Activated CD4-positive, alpha-beta T cell treated with anti-CD3 and anti-CD28 coated beads, Interleukin-2, amount 50 U/mL, for 4 hours (primary cell): ENCODE measurements at places on chromosomes 16 and 17.

GRCh38 chr17:11121341-11121985, 119.5 kb upstream of the SHISA6 start:
- DNase-seq = no peak

DNA sequence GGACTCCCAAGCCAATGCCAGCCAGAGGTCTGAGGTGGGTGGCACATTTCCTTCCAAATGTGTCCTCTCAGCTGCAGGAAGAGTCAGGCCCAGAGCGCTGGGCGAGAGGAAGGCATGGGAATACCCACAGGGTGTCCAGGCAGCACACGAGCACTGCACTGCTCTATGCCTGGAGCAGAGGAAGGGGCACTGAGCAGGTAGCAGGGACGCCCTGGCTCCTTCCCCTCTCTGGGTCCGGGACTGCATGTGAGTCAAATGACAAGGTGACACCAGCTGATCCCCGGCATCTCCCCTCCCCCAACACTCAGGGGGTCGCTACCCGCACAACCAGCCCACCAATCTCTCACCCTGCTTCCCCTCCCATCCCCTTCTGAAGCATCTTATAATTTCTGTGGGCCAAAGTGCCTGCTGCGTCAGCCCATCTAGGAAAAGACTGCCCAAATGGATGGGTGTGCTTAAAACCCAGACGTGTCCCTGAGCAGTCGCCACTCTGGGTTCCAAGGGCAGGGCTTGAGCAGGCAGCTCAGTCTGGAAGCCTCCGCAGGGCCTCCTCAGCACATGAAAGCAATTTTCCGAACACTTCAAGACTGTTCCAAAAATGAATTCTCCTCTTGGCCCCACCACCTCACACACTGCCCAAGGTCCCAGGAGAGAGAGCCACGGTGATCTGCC, 12.0 kb upstream of the BCAR1 start:
- DNase-seq = no peak

GRCh38 chr17:80379348-80379747, 35.6 kb upstream of the ENDOV start:
- DNase-seq = no peak

GRCh38 chr16:26963109-26963508, 103.6 kb upstream of the C16orf82 start:
- no peak for DNase-seq

DNA sequence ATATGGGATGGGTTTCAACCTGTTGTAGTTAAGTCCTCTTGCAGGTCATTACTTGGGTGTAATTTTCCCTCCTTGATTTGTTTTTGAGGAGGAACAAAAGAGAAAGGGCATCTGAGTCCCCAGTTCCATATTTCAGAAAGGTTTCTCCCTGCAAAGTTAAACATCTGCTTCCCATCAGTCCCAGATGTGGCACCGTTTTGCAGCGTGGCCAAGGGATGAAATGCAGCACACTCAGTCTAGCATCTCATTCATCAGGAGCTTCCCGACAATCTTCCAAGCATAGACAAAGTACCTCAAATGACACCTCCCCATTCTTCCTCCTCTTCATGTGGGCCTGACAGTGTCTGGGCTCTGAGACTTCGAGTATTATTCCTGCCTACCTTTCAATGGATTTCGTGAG, 363.7 kb upstream of the SOX9 start:
- no peak for DNase-seq

GRCh38 chr16:29820271-29820701, at the start of gene MVP:
Gene MVP, plus strand, starts transcription at chr16:29820462. Its CDS starts 10,088 bp downstream, at chr16:29830550.
- DNase-seq = peak; percentile 40

GRCh38 chr17:7633093-7633492, 3.2 kb downstream of the SHBG start:
- DNase-seq = no peak

DNA sequence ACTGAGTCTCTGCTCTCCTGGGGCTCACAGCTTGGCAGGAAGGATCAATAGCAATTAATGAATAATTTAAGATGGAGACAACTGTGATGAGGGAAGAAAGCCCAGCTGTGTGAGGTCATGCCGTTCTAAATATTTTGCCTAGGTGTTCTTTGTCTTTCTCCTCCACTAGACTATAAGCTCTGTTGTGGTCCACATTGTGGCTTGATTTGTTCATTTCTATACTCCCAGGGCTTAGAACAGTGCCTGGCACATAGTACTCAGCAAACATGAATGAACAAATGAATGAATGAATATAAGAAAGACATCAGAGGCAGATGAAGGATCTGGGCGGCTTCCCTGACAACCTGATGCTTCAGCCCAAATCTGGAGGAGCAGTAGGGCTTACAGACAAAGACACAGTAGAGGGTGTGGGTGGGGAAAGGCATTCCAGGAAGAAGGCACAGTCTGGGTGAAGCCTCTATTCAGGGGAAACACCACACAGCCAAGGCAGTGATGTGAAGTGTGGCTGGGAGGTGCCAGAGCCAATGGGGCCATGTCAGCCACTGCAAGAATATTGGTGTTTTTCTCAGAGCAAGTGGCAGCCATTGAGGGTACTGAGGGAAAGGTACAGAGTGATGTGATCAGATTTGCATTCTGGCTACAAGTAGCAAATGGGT, 8.3 kb downstream of the CDH13 start:
- no peak for DNase-seq

GRCh38 chr17:75842963-75843576, 1.1 kb downstream of the UNC13D start:
- DNase-seq = no peak

DNA sequence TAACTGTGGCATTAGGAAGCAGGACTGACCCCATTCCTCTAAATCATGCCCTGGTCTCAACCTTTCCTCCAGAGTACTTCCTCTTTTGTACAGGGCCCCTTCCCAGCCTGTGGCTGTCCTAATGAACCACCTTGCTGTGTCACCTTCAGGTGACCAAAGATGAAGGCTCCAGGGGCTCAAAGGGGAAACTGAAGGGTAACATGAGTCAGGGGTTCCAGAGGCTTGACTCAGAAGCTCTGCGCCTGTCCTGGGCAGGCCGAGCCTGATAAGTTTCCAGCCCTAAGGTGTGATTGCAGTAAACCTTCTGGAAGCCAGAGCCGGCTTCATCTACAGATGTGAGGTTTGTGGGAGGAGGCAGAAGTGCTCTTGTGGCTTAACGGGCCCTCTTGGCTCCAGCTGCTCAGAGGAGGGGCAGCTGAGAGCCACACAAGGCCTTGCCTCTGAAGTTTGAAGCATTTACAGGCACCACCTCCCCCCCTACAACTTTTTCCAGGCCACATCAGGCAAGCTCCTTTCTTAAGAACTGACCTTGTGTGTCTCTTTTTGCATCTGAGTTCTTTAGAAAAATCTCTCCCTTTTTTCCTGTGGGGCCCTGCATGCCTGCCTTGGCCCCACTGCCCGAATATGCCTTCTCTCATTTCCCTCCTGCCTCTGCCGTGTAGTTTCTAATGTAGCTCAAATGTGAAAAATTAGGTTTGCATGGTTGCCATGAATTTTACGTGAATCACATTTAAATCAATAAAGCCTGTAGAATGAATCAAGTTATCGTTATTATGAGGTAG, 149.9 kb downstream of the CLEC16A start:
- peak; percentile 66 for DNase-seq

- no peak for DNase-seq
Observed at GRCh38 chr16:68760671-68761275, 23.7 kb downstream of the CDH1 start.

- no peak for DNase-seq
Observed at GRCh38 chr17:10119203-10120108, 79.0 kb downstream of the GAS7 start.

GRCh38 chr17:64148017-64148631, 18.2 kb upstream of the ERN1 start:
- DNase-seq = no peak

DNA sequence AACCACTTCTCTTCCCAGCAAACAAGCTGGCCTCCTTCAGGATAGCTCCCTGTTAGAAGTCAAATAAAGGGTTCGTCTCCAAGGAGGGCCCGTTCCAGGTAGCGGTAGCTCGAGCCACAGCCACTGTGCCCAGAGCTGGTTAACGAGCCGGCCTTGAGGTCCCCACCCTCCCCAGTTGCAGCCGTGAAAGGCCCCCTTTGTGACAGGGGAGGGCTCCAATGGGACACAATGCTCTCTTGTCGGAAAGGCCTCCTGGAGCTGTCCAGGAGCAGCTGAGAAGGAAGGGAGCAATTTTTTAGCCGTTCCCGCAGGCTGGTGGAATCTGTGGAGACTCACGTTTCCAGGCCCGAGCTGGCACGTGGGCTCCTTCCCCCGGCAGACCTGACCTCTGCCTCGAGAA, 29.9 kb upstream of the FOXF1 start:
- DNase-seq = no peak

- peak; percentile 58 for DNase-seq
Observed at GRCh38 chr17:16419074-16419928, 3.9 kb downstream of the TRPV2 start.

- no peak for DNase-seq
Observed at GRCh38 chr16:49356728-49357488, 16.7 kb upstream of the C16orf78 start.

DNA sequence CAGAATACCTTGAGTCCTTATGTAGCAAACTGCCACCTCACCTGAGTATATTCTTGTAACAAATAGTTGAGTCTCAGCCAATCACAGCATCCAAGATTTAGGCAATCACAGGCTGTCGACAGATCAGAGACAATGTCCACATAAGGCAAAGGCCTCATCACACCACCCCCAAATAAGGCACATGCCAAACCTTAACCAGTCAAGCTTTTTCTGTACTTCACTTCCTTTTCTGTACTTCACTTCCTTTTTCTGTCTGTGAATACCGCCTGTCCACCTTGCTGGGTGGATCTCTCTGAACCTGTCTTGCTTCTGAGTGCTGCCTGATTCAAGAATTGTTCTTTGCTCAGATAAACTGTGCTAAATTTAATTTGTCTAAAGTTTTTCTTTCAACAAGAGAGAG, 210.4 kb upstream of the N4BP1 start:
- no peak for DNase-seq

GRCh38 chr17:1813088-1813487, 16.6 kb downstream of the SMYD4 start:
- DNase-seq = no peak

DNA sequence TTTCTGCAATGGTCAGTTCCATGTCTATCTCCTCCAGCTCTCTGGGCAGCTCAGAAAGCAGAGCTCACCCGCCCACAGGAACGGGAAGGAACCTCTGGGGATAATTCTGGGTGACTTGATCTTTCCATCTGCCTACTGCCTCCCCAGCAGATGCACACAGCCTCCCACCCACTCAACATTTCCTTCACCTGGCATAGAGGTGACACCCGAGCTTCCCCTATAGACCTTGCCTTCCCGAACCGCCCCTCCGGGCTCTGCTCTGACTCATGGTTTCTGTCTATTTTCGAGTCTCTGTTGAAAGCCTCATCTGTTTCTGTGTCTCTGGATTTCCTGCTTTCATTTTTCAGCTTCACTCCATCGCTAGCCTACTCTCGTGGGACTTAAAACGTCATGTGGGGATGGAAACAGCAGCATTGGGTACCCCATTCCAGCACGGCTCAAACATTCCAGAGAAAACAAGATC, 11.4 kb downstream of the GGA3 start:
- DNase-seq = peak; percentile 85

DNA sequence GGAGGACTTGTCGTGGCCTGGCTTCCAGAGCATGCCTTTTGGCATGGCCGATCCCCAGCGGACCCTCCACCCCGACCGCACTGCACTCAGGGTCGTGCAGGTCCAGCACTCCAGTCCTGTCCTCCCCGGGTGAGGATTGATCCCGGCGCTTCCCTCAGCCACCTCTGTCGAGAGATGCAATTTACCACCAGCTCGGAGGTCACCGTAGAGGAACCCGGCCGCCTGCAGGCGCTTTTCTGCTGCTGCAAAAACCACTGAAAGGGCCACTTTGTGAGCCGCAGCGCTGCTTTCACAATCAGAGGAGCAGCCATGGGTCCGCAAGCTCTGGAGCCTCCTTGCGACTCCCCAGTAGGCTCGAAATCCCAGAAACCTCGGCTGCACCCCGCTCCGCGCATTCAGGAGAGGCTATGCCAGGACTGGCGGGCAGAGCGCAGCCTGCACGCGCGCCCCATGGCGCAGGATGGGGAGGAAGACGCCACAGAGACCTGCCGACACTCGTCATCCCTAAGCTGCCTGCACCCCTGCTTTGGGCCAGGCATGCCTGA, 134.2 kb downstream of the HS3ST2 start:
- no peak for DNase-seq

DNA sequence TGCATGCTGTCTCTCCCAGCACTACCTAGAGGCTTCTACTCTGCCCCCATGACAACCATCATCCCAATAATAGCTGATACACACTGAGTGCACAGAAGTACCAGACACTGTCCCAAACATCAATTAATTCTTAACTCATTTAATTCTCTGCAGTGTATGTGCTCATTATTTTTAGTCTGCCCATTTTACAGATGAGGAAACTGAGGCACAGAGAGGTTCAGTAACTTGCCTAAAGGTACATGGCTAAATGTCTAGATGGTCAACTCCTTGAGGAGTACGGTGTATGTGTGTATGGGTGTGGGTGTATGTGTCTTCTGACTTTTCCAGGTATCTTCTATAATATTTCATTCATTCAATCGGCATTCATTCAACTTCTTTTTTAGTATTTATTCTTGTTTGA, 407.9 kb downstream of the SOX9 start:
- no peak for DNase-seq

DNA sequence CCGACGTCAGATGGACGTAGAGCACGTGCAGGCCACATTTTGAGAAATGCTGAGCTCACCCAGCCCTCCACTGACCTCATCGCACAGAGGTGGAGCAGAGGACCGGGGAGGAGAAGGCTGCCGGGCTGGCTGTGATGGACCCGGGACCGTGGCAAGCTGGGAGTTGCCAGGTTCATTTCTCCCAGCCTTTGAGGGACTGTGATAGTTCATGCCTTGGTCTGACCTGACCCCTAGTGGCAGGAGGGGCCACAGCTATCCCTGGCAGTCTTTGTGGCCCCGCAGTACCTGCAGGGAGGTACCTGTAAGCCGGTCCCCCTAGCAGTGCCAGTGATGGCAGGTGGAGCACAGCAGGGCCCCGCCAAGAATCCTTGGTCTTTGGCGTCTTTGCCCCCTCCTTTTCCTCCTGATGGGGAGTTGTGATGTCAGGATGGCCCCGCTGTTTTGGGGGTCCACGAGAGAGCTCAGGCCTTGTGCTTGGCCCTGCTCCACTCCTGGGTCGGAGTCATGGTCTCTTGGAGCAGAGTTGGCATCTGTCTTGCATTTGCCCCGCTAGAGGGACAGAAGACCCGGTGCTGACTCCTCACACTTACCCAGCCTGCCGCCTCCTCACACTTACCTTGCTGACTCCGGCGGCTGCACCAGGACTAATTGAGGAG, 50.4 kb downstream of the OR1D5 start:
- DNase-seq = peak; percentile 41

- DNase-seq = no peak
Observed at GRCh38 chr17:64357191-64357981, 33.3 kb downstream of the PECAM1 start.

- no peak for DNase-seq
Observed at GRCh38 chr17:70920416-70920815, 751.1 kb downstream of the KCNJ2 start.

DNA sequence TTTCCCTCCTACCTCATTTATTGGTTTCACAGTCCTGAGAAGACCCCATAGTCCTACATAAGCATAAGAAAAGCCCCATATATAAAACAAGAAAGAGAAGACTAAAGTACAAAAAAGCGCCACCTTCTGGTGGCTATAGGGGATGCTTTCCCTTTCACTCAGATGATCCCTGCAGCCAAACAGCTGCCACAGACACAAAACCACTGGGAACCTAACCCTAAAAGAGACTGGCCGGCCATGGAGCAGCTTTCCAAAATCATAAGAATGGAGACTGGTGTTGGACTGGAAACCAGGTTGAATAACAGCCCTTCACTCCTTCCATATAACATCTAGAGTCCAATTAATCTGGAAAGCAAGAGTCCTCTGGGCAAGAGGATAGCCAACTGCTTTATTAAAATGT, 11.4 kb downstream of the DYNC1LI2 start:
- DNase-seq = peak; percentile 20

- no peak for DNase-seq
Observed at GRCh38 chr17:15498107-15498506, 30.7 kb upstream of the CDRT4 start.
